Hematopoietic multipotent progenitor cell treated with erythropoietin and hydrocortisone succinate and interleukin-3 and kit ligand, for 15 days (in vitro differentiated cells): ENCODE measurements at places on chromosomes 7 and 10.
A peak's percentile ranks its signal among the peaks of the same experiment; 100 is the strongest.

DNA sequence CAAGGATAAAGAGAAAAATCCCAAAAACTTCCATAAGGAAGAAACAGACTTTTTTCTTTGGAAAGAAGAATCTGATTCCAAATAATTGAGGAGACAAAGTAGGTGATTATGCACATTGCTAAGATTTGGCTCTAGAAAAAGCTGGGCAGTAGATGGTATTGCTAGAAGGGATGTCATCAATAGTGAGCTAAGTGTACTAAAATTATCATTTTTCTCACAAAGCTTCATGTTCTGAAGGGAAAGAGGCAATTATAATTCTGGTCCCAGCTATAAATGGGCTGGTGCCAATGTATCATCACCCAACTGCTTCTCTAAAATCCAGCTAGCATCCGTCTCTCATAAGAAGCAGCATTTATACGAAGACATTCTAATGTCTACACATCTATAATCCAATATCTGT, 23.9 kb downstream of the STEAP1 start:
- DNase-seq = no peak

GRCh38 chr10:49009199-49009979, 69.7 kb upstream of the LRRC18 start:
- DNase-seq = no peak

DNA sequence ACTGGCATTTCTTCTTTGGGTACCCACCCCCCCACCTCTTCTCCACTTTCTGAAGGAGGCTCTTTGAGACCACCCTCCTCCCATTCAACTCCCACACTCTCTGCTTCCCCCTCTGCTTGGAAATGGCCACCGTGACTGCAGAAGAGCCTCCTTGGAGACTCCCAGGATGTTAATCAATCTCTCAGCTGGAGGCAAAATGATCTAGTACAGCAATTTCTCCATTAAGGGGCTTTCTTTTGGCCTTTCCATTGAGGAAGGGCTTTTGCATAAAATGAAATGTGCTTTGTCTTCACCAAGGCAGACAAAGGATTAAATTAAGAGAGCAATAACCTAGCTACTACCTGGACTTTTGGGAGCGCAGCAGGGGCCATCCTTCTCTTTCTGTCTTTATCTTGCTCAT, 26.1 kb downstream of the CDHR3 start:
- no peak for DNase-seq

DNA sequence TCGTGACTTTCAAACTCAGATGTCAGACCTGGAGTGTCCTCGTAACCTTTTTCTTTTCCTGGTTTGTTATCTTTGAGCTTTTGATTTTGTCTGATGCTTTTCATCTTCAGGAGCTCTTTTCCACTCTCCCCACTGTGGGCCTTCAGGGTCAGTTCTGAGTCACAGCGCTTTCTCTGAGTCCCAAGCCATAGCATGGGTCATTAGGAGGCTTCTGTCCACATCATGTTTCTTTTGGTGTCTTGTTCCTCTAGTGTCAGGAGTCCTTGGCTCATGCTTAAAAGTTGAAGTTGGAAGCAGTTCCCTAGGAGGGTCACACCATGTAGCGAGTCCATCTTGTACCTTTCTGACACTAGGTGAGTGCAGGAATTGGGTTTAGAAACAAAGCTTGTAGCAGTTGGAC, 40.3 kb downstream of the DAGLB start:
- DNase-seq = no peak

DNA sequence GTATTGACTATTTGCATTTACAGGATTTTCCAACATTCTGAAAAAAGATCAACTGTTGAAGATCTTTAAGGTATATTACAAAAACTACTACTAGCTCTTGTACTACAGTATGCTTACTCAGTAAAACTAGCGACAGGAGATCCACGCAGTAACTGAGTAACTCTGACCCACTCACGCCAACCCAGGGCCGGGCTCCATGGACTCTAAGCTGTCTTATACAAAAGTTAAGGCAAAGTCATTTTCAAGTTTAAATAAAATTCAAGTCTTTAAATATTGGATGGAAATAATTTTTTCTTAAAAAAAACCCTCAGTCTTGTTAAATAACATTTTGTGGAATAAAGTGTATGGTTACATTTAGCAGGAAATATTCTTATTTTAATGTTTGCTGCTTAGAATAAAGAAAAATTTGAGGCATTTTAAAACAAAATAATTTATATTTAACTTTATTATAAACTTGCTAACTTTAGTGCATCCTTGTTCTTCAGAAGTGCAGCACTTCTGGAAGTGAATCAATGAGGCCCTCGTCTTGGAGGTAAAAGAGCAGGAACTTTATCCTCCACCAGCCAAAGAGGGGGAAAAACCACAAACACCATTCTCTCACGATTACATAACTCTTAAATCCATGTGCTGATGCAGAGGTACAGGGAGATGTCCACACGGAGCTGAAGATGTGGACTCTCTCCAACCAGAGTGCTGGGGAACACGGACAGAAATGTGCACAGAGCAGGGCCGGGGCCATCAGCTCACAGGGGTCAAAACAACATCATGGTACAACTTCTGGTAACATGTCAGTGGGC, 119.9 kb downstream of the LARP4B start:
- DNase-seq = no peak

GRCh38 chr7:114295522-114295921, 119.1 kb upstream of the FOXP2 start:
- DNase-seq = no peak

GRCh38 chr7:468681-469562, 50.7 kb downstream of the PDGFA start:
- DNase-seq = no peak

GRCh38 chr7:128841921-128842673, 11.9 kb downstream of the FLNC start:
- peak; percentile 55 for DNase-seq

DNA sequence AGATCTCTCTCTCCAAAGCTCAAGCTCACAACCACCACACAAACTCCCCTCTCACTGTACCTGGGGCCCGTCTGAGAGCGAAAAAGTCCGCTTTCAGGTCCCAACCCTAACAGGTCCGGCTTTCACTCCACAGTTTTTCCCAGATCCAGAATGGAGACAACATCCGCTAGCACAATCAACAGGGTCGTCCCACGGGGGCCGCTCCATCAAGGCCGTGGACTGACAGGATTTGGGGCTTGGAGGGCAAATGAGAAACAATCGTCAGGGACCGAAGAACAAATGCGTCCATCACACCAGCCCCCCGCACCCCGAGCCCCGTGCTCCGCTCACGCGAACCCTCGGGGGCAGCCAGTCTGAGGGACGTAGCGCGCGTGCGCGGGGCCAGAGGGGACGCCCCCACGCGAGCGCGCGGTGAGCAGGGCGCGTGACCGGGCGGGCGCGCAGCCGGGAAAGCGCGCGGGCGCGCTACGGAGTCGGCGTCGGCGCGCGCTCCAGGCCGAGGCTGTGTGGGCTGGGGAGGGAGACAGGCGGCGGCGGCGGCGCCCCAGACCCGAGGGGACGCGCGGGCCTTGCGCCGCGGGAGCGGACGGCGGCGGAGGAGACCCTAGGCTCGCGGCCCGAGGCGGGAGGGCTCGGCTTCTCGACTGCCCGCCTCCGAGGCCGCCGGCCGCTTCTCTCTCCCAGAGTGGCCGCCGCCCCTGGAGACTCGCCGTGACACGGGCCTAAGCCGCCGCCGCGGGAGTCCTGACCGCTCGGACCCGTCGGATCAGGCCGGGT, at the start of gene SLK:
SLK (plus strand) TSS at position 470 of the 777 bp plus-strand sequence. CDS start 606 bp downstream, outside the sequence.
- DNase-seq = peak; percentile 85

DNA sequence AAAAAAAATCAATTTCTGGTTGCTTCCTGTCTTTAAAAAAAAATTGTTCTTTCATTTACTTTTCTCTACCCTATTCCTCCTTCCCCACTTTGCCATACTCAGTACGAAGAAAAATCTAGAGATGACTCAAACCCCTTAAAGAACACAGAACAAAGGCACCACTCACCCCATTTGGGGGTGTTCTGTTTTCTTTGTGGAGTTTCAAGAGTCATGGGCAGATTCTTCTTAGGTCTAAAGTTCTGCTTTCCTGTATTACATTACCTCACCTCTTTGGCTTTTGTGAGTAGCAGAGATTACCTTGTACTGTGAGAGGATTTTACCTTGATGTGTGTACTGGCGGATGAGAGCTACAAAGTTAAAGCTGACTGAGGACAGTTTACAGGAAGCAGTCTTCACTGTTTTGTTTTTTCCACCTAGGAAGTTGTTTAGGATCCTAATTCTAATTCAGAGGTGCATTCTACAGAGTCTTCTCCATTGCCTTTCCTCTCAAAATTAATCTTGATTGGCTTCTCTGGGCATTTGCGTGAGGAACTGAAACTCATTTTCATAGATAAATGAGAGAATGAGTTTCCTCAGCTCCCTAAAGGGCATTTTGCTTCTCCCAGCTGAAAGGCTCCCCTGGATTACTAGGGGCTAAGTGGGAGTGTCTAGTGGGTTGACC, 20.7 kb downstream of the AVL9 start:
- DNase-seq = no peak
